ENCODE measurements at places on chromosomes 13 and 19.

- no peak for DNase-seq
These were observed 1.1 kb downstream of the ATP4A start for GRCh38 chr19:35562336-35562735.

GRCh38 chr19:45515807-45516401 lies 8.6 kb downstream of the VASP start:
- no peak for DNase-seq

DNA sequence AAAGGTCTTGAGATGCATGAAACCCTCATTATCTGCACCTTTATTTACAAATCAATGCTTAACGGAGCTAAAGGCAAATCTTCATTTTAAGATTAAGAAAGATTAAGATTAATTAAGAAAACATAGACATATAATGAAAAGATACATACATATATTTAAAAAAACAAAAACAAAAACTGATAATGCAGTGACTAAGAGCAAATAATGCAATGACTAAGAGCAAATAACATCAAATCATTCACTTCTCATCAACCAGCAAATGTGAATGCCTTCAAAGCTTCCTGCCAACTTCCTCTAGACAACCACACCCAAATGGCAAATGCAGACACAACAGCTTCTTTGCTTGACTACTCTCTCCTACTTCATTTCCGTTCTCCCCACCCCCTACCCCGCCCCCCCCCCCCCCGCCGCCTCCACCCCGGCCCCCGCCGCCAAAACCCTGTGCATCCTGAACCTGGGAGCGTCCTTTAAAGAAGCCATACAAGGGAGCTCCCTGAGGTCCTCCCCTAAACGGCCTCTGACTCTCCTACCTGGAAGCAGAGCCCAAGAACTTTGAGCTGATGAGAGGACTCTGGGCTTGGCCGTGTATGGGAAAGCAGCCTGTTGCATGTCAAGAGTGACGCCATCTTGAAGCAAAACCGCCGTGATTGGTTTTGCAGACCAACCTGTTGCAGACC lies 24.5 kb downstream of the TEX101 start:
- no peak for DNase-seq

DNA sequence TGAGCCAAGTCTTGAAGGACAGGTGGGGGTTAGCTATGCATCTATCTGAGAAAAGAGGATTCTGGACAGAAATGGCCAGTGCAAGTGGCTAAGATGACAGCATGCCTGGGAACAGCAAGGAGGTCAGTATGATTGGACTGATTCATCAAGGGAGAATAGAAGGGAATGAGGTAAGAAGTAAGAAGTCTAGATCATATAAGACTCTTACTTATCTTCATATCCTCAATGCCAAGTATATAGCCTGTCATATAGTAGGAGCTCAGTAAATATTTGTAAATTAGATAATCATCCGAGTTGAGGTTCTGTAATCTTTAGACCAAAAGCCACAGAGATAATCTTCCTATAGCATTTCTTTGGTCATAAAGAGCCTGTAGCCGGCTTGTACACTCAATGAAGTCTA lies 103.3 kb upstream of the MLNR start:
- DNase-seq = no peak

DNA sequence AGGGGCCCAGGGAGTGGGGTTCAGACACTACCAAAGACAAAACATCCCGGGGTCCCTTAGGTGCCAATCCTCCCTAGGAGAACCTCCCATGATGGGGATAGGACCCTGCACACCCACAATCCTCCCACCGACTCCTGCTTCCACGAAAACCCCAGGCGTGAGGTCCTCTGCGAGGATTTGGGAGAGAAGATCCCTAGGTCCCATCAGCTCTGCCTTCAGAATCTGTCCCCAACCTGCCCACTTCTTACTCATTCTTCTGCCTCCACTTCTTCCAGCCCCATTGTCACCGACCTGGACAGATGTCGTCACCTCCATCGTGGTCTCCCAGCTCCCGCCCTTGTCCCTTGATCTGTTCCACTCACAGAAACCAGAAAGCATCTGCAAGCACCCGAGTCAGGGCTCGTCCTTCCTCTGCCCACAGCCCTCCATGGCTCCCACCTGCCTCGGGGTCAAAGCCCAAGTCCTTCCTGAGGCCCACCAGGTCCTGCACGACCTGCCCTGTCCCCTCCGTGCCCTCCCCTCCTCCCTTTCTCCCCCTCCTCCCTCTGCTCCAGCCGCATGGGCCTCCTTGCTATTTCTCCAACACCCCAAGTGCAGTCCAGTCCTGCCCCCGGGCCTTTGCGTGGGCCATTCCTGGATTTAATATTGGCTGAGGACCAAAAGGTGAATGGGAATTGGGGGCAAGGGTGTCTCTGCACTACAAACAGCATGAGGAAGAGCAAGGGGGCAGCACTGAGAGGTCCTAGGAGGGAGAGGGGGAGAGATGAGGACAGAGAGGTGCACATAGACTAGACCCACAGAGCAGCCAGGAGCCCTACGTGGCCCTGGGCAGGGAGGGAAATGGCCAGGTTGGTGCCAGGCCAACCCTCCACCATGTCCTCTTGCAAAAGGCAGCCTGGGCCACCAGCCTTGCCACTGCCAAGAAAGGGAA lies 51.3 kb downstream of the PTPRS start:
- DNase-seq = no peak

- no peak for DNase-seq
These were observed 69.5 kb downstream of the DACH1 start for GRCh38 chr13:71797517-71797916.

GRCh38 chr19:14383661-14384555 lies 2.7 kb downstream of the ADGRE5 start:
- DNase-seq = no peak

DNA sequence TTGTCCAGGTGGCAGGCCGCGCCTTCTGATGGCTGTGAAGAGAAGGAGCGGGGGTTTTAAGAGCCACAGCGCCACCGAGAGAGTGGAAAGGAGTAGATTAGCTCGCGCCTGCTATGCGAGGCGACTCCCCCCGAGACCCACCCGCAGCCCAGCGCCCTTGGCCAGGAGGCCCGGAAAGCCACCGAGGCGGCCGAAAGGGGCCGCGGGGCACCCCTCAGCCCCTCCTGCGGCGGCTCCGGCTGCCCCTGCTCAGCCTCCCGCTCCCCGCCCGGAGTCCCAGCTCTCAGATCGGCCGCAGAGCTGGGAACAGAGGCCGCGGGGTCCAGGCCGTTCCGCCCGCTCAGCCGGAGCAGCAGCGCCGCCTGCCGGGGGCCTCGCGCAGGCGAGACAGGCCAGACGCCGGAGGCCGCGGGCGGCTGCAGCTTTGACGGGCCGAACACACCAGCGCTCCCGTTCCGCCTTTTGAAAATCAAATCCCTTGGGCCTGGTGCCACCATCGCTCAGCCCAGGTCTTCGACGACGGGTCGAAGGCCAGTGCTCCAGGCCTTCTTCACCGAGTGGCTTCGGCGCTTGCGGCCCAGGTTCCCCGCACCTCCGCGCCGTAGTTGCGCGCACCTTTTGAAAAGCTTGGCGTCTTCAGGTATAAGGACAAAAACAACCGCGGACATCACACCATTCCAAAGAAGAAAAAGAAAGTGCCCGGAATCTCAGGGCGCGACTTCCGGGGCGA lies 15.3 kb downstream of the CDX2 start:
- DNase-seq = no peak

GRCh38 chr19:3033595-3034405 lies 4.7 kb upstream of the TLE2 start:
- no peak for DNase-seq

- DNase-seq = no peak
These were observed 1071.3 kb upstream of the MIR17HG start for GRCh38 chr13:90276216-90276615.
